ENCODE measurements at places on chromosomes 2 and 18. TPM values are rescaled to one million over a fixed set of nuclear protein-coding genes. Genes with fewer than 3 reads are reported as not detected.

DNA sequence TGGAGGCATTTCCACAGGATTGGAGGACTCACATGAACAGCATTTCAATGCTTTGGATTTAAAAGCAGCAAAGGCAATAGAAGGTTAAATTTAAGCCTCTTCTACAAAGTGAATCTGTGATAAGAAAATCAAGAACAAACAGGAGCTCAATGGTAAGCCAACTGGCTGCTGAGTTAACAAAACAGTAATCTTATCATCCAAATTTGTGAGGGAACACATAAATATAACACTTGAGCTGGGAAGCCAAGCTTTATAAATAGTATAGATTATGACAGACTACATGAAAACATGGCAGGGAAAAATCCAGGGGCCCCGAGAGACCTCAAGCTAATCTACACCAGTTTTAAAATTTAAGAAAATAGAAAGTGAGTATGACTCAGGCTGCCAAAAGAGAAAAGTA is 108.5 kb upstream of the PGAP1 start:
- no peak for ATAC-seq

DNA sequence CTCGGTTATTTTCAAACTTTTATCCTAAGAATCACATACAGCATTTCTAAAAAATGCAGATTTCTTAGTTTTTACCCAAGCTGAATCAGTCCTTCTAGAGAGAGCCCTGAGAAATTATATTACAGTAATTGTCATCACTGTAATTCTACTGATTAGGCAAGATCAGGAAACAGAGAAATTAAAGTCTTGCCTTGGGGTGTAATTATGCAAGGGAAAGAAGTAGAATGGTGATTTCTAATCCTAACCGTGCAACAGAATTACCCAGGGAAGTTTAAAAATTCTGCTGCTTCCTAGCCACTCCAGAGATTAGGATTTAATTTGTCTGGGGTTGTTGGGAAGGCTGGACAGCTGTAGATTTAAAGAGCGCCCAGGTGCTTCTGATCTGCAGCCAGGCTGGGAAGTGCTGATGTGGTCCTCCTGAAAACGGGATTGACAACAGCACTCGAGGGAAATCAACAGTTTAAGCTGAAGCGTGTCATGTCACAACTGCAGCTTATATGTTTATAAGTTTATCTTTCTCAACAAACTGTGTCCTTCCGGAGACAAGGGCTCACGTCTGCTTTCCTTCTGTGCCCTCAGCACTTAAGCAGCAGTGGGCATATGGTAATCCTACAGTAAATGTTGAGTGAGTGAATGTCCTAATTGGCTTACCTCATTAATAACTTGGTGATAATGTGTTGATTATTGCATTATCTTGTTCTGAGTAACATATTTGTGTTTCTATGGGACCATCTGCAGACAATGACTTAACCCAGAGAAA is 671.9 kb upstream of the SOX11 start:
- ATAC-seq = no peak

GRCh38 chr2:120832296-120833070 is 96.8 kb downstream of the GLI2 start:
- no peak for ATAC-seq

DNA sequence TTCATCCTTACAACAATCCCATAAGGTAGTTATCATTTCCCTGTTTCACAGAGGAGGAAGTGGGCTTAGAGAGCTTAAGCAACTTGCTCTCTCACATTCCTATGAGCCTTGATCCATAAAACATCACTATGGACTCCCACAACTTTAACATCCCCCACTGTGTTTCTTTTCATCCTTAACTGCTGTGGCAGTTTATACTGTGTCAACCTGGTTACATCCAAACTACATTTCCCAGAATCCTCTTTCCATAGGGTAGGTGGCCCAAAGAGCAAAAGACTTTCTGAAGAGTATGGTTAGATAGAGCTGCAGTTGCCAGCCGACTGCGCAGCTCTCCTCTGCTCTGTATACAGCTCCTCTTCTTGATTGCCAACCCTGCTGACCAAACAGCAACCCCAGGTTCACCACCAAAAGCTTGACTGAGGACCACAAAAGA is 22.5 kb downstream of the MAP3K2 start:
- ATAC-seq = no peak

- peak; percentile 98 for ATAC-seq
Observed at GRCh38 chr18:50967714-50968661, at the start of gene ELAC1. ELAC1 (plus strand) TSS chr18:50968040; CDS start chr18:50974405, 6,365 bp downstream.

- ATAC-seq = no peak
Observed at GRCh38 chr2:178827739-178828485, 20.7 kb upstream of the TTN start.

GRCh38 chr2:28768422-28768821 is 16.8 kb downstream of the PPP1CB start:
- ATAC-seq = no peak

DNA sequence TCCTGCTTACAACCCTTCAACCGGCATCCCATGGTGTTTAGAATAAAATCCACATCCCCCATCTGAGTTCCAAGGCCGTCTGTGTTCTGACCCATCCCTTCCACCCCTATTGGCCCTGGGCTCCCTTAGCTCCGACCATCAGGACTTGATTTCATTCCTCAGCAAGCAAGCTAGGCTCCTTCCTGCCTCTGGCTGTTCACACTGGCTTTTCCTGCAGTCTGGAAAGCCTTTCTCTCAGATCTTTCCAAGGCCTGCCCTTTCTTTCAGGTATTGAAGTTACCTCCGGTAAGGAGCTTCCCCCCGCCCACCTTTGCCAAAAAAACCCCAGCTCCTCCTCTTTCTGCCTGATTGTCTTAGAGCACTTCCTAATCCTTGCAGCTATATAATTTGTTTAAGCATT is 86.8 kb downstream of the CLIP4 start:
- no peak for ATAC-seq

DNA sequence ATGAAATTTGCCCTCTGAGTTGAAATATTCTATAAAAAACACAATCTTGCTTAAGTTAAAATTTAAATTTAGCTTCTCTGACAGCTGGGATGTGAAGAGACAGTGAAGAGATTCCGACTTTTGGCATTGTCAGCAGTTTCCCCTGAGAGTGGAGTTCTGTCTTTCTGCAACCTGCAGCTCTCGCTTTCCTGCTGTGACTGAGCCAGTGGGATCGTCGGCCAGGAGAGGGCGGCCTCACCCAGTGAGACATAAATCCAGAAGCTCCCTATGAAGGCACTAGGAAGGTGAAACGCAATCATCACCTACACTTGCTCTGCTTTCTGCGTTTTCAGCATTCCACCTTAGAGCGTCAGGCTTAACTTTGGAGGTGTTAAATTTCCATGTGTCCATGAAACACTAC is 75.4 kb upstream of the HNMT start:
- no peak for ATAC-seq

GRCh38 chr2:236128321-236128720 is 39.9 kb downstream of the GBX2 start:
- no peak for ATAC-seq

- ATAC-seq = no peak
Observed at GRCh38 chr2:22843919-22844537, 541.0 kb upstream of the KLHL29 start.

DNA sequence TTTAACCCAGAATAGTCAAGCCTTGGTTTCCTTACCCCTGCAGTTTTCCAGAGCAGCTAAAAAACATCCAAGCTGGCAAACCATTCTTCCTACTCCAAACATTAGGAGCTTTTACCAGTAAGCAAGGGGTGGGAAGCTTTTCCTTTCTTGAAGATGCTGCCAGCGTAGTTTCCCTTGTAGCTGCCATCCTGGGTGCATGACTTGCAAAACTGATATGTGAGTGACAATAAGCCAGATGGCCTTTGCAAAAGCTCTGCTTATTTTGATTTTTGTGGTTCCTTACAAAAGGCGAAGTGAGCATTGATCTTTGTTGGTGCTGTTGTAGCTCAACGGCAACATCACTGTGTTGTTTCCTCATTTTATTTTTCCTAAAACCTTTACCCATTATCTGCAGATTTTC is 138.8 kb downstream of the WDSUB1 start:
- no peak for ATAC-seq

- ATAC-seq = no peak
Observed at GRCh38 chr2:214203214-214203613, 207.6 kb upstream of the VWC2L start.

DNA sequence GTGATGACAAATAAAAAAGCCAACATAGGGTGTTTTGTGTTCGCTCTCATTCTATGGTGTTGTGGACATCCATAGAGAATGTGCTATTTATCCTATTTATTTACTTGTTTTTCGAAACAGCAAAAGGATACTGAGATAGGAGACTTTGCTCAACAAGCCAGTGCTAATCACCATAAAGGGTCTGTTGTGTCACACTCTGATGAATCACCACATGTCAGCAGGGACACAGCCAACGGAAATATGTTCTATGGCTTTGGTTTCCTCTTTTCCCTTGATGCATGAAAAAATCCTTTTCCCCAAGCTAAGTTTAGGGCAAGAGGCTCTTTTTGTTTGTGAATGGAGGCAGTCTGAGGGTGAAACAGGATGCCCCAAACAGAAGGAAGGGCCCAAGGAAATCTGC is 154.3 kb downstream of the RNF152 start:
- no peak for ATAC-seq

- ATAC-seq = no peak
Observed at GRCh38 chr2:86446060-86446459, 4.9 kb downstream of the KDM3A start.

DNA sequence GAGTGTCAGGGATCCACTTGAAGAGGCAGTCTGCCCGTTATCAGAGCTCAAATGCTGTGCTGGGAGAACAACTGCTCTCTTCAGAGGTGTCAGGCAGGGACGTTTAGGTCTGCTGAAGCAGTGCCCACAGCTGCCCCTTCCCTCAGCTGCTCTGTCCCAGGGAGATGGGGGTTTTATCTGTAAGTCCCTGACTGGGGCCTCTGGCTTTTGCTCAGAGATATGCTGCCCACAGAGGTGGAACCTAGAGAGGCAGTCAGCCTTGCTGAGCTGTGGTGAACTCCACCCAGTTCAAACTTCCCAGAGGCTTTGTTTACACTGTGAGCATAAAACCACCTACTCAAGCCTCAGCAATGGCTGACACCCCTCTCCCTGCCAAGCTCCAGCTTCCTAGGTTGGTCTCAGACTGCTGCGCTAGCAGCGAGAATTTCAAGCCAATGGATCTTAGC is 38.1 kb downstream of the PLEK start:
- no peak for ATAC-seq

- ATAC-seq = peak; percentile 70
Observed at GRCh38 chr2:168912901-168913369, 11.8 kb downstream of the G6PC2 start.

GRCh38 chr2:111712940-111713515 is 171.0 kb downstream of the ANAPC1 start:
- ATAC-seq = no peak

GRCh38 chr18:56276466-56276865 is 361.9 kb downstream of the TXNL1 start:
- ATAC-seq = no peak

DNA sequence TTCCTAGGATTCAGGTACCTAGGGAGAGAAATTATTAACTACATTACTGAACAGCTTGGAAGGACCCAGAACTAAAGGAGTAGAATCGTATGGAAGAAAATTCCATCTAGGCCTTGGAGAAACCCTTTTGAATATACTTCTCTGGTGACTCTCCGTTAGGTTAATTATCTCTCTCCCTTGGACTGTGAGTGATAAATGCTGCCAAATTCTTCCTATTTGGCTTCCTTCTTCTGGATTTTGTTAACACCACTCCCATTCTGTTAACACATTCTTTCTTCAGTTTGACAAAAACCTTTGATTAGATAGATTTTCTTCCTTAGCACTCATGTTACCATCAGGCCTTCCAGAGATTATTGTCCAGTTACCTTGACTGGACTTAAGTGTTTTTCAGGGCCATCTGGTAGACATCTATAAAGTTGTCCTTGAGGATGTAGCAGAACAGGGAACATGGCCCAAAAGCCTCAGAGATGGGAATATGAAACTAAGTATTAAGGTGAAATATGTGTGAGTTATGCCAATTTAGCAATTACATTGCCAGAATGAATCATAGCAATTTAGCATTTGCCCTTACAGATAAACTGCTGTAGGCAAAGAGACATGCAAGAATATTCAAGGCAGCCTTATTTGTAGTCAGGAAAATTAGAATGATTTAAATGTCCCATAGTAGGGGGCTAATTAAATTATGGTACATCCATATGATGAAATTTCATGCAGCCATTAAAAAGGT is 6.7 kb downstream of the CYP27A1 start:
- no peak for ATAC-seq

DNA sequence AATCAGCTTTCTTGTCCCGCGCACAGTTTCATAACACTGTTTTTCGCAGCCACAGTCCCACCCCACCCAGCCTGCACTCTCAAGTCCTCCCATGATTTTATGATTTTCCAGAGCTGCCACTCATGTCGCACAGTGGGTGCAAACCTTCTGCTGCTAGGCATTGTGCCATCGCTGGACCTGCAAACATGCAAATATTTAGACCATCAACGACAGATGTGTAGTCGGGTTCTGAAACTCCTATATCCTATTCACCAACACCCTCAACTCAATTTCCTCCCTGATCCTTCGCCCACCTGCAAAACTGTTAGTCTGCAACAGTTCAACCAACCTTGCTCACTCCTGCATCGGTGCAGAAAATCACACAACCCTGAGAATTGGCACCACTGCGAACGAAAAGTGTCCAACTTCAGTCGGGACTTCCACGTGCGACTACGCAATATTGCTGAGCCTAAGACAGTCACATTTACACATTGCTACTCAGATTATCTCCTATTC is 871 bp upstream of the ALS2 start:
- ATAC-seq = peak; percentile 3

DNA sequence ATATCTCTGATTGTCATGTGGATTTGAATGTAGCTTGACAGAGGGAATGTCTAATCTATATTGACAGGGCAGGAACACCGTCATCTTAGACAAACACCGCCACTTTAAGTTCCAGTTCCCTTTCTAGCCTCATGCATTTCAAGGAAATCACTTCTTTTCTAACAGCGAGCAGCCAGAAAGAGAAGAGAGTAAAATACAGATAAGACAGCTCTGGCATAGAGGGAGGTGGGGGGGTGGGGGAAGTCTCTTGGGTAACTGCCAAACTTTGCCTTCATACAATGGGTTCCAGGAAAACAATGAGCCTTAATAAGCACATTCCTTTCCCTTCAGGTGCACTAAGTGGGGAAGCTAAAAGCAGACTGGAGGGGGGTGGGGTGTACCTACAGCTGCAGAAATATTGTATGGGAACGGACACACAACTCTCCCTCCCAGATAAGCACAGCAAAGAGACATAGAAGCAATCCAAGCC is 37.2 kb downstream of the CASP10 start:
- ATAC-seq = no peak

Gene ERCC3
- total RNA-seq = 32.4 TPM

Gene CAVIN2
- 151 TPM for total RNA-seq

Gene IL1RL1
- 8.8 TPM for total RNA-seq

Gene GRHL1
- total RNA-seq = 1.9 TPM

Gene PKDCC
- 194 TPM for total RNA-seq

Gene PDE11A
- total RNA-seq = 0.13 TPM

Gene C2orf66
- not detected for total RNA-seq

Gene SLC8A1
- total RNA-seq = 125 TPM

Gene CLEC4F
- not detected for total RNA-seq

Gene LGALSL
- 8.3 TPM for total RNA-seq

Gene COBLL1
- total RNA-seq = 61.2 TPM

Gene MC4R
- total RNA-seq = 1.5 TPM

Gene PLGLB2
- 2.4 TPM for total RNA-seq

Gene SERPINB12
- total RNA-seq = not detected

Gene MARCO
- total RNA-seq = 40.0 TPM

Measured in gastroesophageal sphincter (tissue), 4 donors.